ENCODE measurements at places on chromosomes 7 and 10.

- peak; percentile 13 for DNase-seq
Measured at GRCh38 chr7:127396184-127396583, 3.7 kb upstream of the ZNF800 start.

GRCh38 chr10:116014871-116015582, 258.0 kb downstream of the GFRA1 start:
- no peak for DNase-seq

- DNase-seq = no peak
Measured at GRCh38 chr10:89926736-89927135, 225.3 kb downstream of the KIF20B start.

DNA sequence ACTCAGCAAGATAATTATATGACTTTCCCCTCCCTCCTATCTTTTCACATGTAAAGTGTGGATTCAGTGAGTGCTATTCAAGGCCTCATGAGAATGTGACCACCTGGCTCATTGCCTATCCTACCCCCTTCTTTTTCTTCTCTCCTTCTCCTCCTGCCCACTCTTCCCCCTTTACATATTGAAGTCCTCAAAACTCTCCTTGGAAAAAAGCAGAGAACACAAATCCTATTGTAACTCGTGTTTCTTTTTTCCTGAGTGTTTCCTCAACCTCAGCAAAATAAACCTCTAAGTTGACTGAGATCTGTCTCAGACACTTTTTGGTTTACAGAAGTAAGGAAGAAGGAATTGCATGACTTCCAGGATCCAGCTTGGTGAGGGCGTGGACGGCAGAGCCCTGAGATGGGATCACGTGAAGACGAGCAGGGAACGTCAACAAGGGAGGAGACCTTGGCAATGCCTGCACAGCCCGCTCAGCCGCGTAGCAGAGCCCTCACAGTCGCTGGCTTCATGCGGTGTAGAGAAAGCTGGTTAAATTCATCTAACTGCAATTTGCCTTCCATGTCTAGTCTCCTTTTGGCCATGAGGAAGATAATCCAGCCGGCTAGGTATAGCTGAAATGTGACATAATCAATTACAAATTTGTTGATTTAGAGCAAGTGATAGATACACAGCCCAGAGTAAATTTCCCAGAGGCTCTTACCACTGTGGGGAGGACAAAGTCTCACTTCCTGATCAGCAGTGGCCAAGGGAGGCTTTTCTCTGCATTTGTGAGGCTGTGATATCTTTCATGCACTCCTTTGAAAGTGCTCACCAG, 75.7 kb downstream of the LYZL2 start:
- DNase-seq = no peak

GRCh38 chr7:107505362-107505761, 35.5 kb downstream of the GPR22 start:
- no peak for DNase-seq

DNA sequence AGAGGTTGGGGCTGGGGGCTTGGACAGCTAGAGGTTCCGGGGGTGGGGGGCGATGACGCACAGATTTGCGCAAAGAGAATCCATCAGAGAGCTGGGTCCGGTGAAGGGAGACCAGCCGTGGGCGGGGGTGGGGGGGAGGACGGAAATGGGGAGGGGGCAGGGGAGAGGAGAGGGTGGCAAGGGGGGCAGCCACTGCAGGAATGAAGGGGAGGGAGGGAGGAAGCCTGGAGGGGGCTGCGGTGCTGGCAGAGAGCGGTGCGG, 1.2 kb upstream of the VGF start:
- DNase-seq = no peak

DNA sequence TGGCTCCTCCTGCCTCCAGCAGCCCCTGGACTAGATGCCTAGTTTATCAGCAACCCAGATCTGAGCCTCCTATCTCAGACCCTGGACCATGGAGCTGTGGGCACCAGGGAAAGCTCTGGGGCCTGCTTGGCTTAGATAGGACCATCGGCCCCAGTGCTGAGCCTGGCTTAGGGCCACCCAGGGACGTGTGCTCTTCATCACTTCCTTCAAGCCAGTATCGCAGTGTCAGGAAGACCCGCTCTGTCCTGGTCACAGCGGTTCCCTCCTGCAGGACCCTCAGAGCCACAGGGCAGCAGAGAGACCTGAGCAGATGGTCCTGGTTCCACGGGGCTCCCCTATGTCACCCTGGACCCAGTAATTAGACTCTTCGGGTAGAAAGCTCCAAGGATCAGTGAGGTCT, 105.7 kb upstream of the FAM20C start:
- no peak for DNase-seq

DNA sequence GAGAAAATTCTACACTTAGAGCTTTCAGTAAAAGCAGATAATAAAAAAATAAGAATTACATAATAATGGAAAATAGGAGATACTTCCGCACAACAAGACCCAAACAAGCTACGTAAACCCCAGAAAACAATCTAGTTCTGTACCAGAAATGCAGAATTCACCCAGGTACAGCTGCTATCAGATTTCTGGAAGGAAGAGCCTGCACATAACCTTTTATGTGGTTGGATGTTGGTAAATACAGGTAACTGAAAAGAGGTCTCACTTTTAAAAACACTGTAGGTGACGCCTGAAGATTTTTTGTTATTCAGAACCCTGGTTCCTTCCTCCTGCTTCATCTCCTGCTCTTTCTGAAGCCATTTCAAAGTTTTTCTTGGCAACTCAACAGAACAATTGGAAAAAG, 29.9 kb downstream of the PANK1 start:
- DNase-seq = peak; percentile 16

DNA sequence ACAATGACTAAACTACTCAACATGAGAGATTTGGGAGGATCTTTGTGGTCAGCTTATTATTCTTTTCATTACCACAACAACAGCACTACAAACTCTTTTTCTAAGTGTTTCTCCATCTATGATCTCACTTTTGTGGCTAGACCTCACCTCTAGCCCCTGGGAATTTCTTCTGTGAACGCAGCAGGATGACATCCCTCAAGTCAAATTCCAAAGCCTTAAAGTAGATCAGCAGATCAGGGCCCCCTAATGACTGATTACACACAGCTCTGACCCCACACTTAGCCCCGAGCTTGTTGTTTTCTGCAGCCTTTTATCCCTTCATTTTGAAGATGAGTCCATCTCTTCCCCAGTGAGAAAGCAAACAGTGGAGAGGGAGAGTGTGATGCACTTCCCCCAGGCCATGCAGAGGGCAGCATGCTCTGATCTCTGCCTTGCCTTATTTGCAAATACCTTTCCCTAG, 27.3 kb downstream of the TFAM start:
- no peak for DNase-seq

GRCh38 chr7:30679664-30680063, 2.6 kb downstream of the CRHR2 start:
- DNase-seq = no peak

- no peak for DNase-seq
Measured at GRCh38 chr7:14582010-14582409, 320.5 kb downstream of the DGKB start.

- no peak for DNase-seq
Measured at GRCh38 chr7:16712916-16713315, 40.6 kb upstream of the TSPAN13 start.
